CD4-positive, alpha-beta memory T cell (primary cell): ENCODE measurements at places on chromosomes 4 and X.

GRCh38 chrX:66756717-66757116, 117.8 kb upstream of the EDA2R start:
- no peak for DNase-seq

GRCh38 chrX:110286106-110286505, 31.8 kb downstream of the AMMECR1 start:
- no peak for DNase-seq

DNA sequence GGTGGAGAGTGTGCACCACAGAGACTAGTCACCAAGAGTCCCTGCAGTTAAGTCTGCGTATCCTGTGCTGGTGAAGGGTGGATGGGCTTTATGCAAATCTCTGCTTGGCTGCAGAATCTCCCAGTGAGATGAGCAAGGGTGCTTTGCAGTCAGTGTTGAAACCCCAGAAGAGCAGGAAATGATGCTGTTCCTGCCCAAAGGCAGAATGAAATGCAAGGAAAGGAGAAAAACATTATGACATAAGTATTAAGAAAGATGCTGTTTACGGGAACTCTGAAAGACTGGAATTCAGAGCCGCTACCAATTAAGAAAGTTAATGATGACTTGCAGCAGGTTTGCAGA, 25.4 kb upstream of the ACSL1 start:
- no peak for DNase-seq

DNA sequence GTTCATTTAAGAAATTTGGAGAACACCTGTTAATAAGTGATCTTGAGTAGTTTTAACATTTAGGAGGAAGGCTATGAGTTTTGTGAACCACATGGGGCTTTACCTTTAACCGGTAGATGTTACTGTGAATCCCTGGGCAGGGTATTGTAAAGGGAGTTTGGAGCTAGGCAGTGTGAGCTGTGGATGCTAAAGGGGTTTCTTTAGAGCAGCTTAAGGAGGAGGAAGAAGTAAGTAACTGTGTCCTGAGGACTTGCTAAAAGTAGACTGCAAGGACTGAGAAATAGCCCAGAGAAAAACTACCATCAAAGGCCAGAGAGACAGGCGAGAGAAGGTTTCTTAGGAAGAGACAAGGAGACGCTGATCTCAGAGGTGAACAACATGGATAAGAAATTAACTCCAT, 5.6 kb downstream of the RHOH start:
- no peak for DNase-seq

GRCh38 chrX:115939070-115939469, 231.5 kb upstream of the AGTR2 start:
- no peak for DNase-seq
